Globus pallidus (tissue), 1 donor: ENCODE measurements at places on chromosomes 11 and 22.

DNA sequence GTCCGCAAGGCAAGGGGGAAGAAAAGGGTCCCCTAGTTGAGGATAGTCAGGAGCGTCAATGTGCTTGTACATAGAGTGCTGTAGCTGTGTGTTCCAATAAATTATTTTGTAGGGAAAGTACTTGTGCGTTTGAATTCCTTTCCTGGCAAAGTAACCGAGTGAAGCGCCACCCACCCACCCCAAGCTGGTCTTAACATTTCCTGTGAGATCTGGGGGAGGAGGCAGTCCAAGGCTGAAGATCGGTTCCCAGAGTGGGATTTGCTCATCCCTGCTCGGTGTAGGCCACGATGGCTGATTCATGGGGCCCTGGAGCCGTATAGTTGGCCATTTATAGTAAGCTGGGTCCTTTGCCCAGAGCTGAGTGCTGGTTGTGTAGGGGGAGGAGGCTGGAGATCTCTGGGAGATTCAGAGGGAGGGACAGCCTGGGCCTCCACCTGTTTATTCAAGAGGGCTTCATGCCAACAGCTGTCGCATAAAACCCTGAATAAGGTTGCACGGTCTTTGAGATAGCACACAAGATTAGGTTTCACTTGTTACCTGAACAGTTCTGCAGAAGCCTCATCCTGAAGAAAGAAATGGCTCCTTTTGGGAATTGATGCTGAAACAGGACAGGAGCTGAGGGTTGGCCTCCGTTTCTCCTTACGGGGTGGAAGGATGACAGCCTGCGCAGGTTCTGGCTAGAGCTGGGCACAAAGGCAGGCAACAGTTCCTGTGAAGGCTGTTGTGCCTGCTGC, 2.4 kb downstream of the ATF4 start:
- DNase-seq, result no peak

DNA sequence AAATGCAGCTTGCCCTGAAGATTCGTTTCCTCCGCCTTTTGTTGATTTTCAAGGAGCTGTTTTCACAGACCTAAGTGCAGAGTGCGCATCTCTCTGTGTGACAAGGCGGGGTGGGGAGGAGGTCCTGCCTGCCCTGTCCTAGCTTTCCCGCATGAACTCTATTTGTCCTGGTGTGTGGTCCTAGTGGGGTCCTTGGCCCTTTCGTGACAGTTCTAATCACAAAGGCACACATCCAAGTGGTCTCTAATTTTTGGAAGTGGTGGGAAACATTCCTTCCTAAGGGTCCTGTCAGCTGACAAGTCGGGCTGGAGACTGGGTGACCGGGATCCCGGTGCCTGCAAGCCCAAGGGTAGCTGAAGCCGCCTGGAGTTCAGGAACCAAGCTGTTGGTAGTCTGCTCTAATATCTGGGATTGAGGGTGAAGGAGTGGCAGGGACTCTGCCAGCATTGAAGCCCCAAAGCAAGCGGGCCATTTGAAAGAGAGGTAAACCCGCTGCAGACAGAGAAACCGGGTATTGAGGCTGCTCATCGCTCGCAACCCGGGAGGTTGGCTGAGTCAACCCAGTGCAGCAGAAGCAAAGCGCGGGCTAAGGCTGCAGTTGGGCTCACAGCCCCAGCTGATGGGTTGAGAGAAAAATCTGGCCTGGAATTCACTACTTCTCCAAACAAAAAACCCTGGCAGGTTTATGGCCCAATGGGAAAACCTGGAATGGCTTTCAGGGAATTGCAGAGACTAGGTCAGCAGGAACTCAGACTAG, 28.1 kb upstream of the FBXO3 start:
- DNase-seq, result peak; percentile 16

GRCh38 chr22:50548921-50549790, 3.5 kb downstream of the KLHDC7B start:
- no peak for DNase-seq

GRCh38 chr11:14819596-14819995, 72.4 kb downstream of the CYP2R1 start:
- no peak for DNase-seq

GRCh38 chr11:119700536-119701346, 28.3 kb downstream of the NECTIN1 start:
- no peak for DNase-seq

GRCh38 chr22:26770624-26771023, 113.2 kb downstream of the MIAT start:
- DNase-seq, result no peak

DNA sequence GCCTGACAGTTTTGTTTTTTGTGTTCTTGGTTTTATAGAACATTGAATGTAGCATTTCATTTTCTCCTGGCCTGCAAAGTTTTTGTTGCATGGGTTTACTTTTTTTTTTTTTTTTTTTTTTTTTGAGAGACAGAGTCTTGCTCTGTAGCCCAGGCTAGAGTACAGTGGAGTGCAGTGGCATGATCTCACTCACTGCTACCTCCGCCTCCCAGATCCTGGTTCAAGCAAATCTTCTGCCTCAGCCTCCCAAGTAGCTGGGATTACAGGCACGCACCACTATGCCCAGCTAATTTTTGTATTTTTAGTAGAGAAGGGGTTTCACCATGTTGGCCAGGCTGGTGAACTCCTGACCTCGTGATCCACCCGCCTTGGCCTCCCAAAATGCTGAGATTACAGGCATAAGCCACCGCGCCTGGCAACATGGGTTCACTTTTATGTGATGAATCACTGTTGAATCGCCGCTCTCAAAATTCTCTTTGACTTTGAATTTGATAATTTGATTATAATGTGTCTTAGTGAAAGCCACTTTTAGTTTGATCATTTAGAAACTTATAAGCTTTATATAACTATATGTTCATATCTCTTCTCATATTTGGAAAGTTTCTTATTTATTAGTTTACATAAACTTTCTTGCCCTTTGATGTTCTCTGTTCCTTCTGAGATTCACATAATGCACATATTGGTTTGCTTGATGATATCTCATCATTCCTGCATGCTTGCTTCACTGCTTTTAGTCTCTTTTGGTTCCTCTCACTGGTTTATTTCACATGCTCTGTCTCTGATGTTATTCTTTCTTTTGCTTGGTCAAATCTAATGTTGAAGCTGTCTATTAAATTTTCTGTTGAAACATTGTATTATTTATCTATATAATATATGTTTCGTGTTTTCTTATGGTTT, 589.0 kb upstream of the CNTN5 start:
- DNase-seq, result no peak

GRCh38 chr11:105224482-105225253, 85.1 kb upstream of the CARD18 start:
- DNase-seq, result no peak

DNA sequence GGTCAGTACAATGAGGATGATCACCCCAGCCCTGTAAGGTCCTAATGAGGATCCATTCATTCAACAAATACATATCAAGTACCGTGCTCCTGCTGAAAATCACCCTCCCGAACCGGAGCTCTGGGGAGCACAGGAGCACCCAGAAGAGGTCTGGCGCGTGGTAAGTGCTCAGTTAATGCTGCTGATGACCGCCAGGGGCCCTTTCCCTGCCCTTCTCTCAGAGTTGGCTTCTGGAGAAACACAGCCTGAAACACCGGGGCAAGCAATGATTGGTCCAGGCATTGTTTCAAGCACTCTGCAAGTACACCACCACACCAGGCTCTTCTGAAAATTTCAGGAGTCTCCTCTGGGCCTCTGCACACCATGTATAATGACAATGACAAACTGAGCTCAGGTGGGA, 3.8 kb upstream of the CCDC86 start:
- no peak for DNase-seq

DNA sequence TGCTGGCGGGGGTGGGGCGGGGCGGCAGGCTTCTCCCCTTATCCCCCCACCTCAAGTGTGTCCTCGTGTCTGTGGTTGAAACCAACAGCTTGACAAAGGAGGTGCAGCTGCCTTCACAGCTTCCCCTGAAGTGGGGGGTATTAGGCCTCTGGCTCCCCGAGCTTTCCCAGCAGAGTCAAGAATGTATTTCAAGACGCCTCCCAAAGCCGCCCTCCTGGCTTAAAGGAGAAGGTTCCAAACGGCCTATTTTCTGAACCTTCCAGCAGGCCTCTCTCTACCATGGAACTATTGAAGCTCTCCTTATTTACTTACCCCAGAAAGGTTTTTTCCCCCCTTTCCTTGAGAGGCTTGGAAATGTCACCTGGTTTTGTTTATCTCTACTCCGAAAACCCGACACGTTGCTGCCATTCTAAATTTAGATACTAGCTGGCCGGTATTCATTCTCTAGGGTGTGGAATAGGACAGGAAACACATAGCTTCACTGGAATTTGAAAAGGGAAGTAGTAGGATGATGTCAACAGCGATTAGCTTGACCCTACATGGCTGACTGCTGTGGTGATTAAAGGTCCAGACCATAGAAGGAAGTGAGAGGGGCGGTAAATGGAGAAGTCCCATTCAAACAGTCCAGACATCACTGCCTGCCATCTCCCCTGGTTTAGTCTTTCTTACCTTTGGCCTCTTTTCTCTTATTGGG, 671 bp upstream of the PICALM start:
- peak; percentile 76 for DNase-seq

GRCh38 chr11:72239849-72240460, 4.0 kb downstream of the PHOX2A start:
- no peak for DNase-seq

DNA sequence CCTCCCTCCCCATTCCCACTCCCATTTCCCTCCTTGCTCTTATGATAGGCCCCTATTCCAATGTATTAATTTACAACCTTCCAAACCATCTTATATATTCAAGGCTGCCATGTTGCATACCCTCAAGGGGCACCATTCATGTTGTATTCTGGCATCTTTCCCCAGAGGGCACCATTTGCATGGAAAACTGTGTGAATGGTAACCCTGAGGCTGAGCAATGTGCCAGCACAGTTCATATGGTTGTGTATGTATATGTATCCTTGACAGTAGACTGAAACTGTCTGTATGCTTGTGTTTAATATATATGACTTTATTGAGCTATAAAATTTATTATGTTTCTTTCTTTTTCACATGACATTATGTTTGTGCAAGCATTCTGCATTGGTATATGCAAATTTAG, 7.3 kb downstream of the RASSF10 start:
- no peak for DNase-seq

- DNase-seq, result no peak
Observed at GRCh38 chr11:64076758-64077157, 41.0 kb downstream of the FLRT1 start.
